ENCODE measurements at places on chromosomes 13 and 19.

DNA sequence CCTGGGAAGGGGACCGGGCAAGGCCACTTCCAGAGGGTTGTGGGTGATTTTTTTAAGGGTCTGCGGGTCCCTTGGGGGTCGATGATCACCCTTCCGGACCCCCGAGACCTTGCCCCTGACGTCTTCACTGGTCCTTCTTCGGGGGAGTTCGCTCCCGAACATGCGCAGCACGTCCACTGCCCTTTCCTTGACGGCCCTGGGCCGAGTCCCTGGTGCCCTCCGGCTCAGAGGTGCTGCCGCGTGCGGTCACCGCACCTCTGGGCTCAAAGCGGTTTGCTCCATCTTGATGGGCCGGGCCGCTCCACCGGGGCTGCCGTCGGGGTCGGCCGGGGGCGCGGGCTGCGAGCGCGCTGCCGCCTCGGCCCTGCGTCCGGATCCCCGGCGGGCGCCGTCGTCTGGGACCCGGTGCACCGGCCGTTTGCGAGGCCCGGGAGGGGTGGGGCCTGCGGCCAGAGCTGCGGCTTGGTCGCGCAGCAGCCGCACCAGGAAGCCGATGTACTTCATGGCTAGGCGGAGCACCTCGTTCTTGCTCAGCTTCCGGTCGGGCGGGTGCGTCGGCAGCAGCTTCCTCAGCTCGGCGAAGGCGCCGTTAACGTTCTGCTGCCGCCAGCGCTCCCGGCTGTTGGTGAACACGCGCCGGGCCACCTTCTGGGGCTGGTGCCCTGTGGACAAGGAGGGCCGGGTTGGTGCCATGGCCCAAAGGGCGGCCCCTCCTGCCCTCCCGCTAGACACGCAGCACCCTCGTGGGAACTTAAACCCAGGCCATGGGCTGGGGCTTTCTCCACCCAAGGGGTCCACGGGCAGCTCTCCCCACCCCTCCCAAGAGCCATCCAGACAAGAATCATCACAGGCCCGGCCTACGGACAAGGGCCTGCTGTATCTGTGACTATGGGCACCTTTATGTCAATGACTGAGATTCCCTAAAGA, 3.3 kb downstream of the LYL1 start:
- peaks cover 22% of the 10 kb centered on the region for H3K4me1 ChIP-seq
- DNase-seq, result peak; percentile 67

GRCh38 chr19:49387936-49388372, at the start of gene KASH5:
TSS of gene KASH5 (plus strand) at chr19:49388249. CDS start at chr19:49390884, 2,635 bp downstream.
- no peaks in the 10 kb centered on the region for H3K27me3 ChIP-seq
- H3K36me3 ChIP-seq, result no peaks in the 10 kb centered on the region
- peak; percentile 85 for DNase-seq
- no peak within 1 kb of the TSS for H3K27ac ChIP-seq
- H3K4me3 ChIP-seq, result peak within 1 kb of the TSS; percentile 55
- H3K4me1 ChIP-seq, result no peaks in the 10 kb centered on the region

DNA sequence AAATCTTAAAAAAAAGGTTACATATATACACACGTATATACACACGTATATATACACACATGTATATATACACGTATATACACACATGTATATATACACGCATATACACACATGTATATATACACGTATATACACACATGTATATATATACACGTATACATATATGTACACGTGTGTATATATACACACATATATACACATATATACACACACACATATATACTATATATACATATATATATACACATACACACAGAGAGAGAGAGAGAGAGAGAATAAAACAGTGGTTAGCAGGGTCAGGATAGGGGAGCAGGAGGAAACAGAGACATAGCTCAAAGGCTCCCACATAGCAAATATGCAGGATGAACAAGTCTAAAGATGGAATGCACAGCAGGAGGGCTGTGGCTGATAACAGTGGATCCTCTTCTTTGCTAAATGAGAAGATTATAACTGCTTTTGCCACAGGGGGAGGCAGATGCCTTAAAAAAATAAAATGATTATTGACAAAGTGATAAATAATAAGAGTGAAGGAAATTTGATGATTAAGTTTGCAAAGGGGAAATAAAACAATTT, 714.5 kb downstream of the UQCRFS1 start:
- no peaks in the 10 kb centered on the region for H3K27me3 ChIP-seq
- H3K27ac ChIP-seq, result no peak overlapping the region
- H3K36me3 ChIP-seq, result no peaks in the 10 kb centered on the region
- no peak overlapping the region for H3K4me3 ChIP-seq
- DNase-seq, result no peak
- H3K4me1 ChIP-seq, result no peaks in the 10 kb centered on the region

- H3K27me3 ChIP-seq, result no peaks in the 10 kb centered on the region
- no peak overlapping the region for H3K27ac ChIP-seq
- no peak overlapping the region for H3K4me3 ChIP-seq
- no peak for DNase-seq
- H3K36me3 ChIP-seq, result no peaks in the 10 kb centered on the region
- H3K4me1 ChIP-seq, result no peaks in the 10 kb centered on the region
Measured at GRCh38 chr13:94947392-94947791, 235.0 kb upstream of the SOX21 start.

- DNase-seq, result no peak
- H3K4me1 ChIP-seq, result no peaks in the 10 kb centered on the region
Measured at GRCh38 chr13:31029102-31029501, 96.6 kb downstream of the TEX26 start.

DNA sequence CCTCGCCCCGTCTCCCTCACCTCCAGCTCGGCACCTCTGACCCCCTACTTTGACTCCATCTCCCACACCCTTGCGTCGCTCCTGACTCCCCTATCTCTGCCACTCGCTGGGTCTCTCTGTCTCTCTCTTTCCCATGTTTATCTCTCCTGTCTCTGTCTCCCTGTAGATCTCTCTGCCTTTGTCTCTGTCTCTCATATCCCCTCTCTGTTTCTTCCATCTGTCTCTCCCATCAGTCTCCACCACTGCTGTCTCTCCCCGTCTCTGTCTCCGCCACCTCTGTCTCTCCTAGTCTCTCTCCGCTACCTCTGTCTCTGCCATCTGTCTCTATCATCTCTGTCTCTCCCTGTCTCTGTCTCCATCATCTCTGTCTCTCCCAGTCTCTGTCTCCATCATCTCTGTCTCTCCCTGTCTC, 12.4 kb upstream of the BBC3 start:
- DNase-seq, result no peak
- H3K27ac ChIP-seq, result no peak overlapping the region
- H3K4me1 ChIP-seq, result peaks cover 14% of the 10 kb centered on the region
- no peaks in the 10 kb centered on the region for H3K27me3 ChIP-seq

DNA sequence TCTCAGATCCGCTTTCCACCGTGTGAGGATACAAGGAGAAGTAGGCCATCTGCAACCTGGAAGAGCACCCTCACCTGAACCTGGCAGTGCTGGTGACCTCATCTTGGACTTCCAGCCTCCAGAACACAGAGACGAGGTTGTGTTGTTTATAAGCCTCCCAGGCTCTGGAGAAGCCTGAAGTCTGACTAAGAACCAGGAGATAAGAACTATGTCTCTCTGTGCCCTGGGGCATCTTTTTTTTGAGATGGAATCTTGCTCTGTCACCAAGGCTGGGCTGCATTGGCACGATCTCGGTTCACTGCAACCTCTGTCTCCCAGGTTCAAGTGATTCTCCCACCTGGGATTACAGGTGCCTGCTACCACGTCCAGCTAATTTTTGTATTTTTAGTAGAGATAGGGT, 14.5 kb downstream of the FCGBP start:
- H3K4me1 ChIP-seq, result no peaks in the 10 kb centered on the region
- DNase-seq, result no peak
- H3K27me3 ChIP-seq, result no peaks in the 10 kb centered on the region
- H3K4me3 ChIP-seq, result no peak overlapping the region
- no peaks in the 10 kb centered on the region for H3K36me3 ChIP-seq

DNA sequence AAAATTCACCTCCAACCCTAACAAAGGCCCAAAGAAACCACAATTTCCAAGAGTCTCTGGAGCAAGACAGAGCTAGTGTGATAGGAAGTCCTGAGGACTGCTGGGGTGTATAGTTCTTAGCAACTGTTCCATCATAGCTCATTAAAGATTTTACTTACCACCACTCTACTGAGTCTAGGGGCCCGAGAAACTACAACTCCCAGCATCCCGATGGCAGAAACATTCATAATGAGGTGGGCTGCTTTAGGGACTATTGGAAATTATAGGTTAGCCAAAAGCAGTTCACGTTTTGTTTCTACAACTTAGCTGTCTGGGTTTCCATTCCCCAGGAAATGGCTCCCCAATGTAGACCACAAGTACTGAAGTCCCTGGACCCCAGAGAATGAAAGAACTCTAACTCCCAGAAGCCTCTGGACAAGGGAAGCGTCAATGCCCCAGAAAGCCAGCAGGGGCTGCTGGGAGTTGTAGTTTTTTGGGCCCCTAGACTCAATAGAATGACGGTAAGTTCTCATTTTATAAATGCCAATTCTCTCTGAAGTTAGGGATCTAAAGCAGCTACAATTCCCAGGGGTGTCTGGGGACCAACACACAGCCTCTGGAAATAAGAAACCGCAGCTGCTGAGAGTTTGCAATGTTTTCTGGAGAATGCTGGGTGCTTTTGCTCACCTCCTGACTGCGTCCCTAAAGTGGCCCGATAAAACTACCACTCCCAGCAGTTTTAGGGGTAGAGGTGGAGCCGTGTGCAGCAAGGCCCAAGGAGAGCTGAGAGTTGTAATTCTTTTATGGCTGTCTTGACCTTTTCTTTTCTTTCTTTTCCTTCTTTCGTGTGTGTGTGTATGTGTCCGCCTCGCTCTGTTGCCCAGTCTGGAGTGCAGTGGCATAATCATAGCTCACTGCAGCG, 11.1 kb downstream of the FTL start:
- no peaks in the 10 kb centered on the region for H3K27me3 ChIP-seq
- peak; percentile 72 for DNase-seq
- H3K4me3 ChIP-seq, result no peak overlapping the region
- no peak overlapping the region for H3K27ac ChIP-seq

- no peak for DNase-seq
- H3K36me3 ChIP-seq, result no peaks in the 10 kb centered on the region
- H3K27me3 ChIP-seq, result no peaks in the 10 kb centered on the region
- no peak overlapping the region for H3K4me3 ChIP-seq
- no peak overlapping the region for H3K27ac ChIP-seq
- no peaks in the 10 kb centered on the region for H3K4me1 ChIP-seq
Measured at GRCh38 chr13:72565893-72566292, 161.5 kb downstream of the MZT1 start.

DNA sequence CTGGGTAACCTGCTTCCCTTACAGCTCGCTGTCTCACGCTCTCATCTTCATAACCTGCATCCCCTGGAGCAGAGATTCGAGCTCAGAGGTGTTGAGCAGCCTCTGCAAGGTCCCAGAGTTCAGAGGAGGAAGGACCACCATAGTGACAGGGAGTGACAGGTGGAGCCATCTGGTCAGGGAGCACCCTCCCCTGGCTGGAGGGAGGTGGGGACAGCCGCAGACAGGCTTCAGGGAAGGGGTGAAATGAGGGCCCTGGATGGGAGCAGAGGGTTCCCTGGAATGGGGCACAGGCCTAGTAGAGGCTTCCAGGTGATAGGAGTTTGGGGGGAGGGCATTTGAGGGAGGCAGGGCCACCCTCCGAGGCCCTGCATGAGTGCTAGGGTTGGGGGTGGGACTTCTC, 82.1 kb downstream of the ZNF429 start:
- no peaks in the 10 kb centered on the region for H3K36me3 ChIP-seq
- H3K4me3 ChIP-seq, result no peak overlapping the region
- no peak overlapping the region for H3K27ac ChIP-seq
- no peaks in the 10 kb centered on the region for H3K4me1 ChIP-seq
- no peak for DNase-seq
- H3K27me3 ChIP-seq, result no peaks in the 10 kb centered on the region

GRCh38 chr13:93811738-93812112, 585.1 kb downstream of the GPC6 start:
- H3K4me1 ChIP-seq, result no peaks in the 10 kb centered on the region
- no peaks in the 10 kb centered on the region for H3K36me3 ChIP-seq
- no peak for DNase-seq
- H3K27ac ChIP-seq, result no peak overlapping the region
- H3K27me3 ChIP-seq, result no peaks in the 10 kb centered on the region

DNA sequence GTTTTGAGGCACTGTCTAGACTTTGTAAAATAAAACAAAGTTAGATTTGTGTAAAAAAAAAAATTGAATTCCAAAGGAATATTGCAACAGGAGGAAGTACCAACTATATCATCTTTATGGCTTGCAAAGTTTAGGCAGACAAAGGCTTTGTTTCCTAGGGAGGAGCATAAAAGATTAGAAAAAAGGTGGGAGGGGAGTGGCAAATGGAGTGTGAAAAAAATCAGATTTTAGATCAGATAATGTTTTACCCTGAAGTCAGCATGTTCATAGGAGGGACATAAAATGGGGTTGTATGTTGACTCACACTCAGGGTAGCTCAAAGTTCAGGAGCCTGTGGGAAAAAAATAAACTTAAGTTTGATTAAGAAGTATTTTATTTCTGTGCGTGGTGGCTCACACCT, 3.7 kb downstream of the ZNF85 start:
- H3K27me3 ChIP-seq, result no peaks in the 10 kb centered on the region
- DNase-seq, result no peak
- H3K27ac ChIP-seq, result no peak overlapping the region
- H3K36me3 ChIP-seq, result no peaks in the 10 kb centered on the region

- no peak overlapping the region for H3K27ac ChIP-seq
- H3K4me1 ChIP-seq, result no peaks in the 10 kb centered on the region
- DNase-seq, result peak; percentile 23
- peak overlapping the region; percentile 41 for H3K4me3 ChIP-seq
- no peaks in the 10 kb centered on the region for H3K36me3 ChIP-seq
- no peaks in the 10 kb centered on the region for H3K27me3 ChIP-seq
Measured at GRCh38 chr13:57787058-57787791, 155.7 kb downstream of the PCDH17 start.

DNA sequence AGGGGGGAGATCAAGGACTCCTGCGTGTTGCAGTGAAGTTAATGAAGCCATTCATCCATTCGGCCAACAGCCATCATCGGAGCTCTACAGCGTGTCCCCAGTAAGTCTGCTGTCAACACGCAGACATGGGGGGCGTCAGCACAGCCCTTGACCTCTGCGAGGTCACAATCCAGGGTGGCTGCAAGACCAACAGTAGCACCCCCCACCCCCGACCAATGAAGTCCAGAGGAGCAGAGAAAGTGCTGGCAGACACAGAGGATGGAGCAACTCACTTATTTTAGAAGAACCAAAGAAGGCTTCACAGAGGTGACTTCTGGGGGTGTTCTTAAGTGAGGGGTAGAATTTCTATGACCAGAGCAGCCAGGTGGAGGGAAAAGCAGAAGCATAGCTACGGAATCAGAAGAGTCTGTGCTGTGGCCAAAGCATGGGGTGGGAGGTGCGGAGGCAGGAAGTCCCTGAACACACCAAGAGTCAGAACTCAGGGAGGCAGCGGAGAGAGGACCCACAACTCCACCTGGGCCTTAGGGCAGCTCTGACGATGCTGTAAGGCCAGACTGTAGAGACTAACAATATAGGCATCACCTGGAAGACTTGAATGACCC, 185.4 kb downstream of the FOXO1 start:
- DNase-seq, result no peak
- H3K27me3 ChIP-seq, result no peaks in the 10 kb centered on the region

GRCh38 chr19:53905787-53906186, 3.3 kb upstream of the CACNG7 start:
- no peak overlapping the region for H3K27ac ChIP-seq
- no peaks in the 10 kb centered on the region for H3K36me3 ChIP-seq
- H3K4me3 ChIP-seq, result no peak overlapping the region
- no peaks in the 10 kb centered on the region for H3K27me3 ChIP-seq
- DNase-seq, result no peak
- peaks cover 8% of the 10 kb centered on the region for H3K4me1 ChIP-seq

Data from testis (tissue), 5 donors.